ENCODE measurements at places on chromosomes 1 and 21.

DNA sequence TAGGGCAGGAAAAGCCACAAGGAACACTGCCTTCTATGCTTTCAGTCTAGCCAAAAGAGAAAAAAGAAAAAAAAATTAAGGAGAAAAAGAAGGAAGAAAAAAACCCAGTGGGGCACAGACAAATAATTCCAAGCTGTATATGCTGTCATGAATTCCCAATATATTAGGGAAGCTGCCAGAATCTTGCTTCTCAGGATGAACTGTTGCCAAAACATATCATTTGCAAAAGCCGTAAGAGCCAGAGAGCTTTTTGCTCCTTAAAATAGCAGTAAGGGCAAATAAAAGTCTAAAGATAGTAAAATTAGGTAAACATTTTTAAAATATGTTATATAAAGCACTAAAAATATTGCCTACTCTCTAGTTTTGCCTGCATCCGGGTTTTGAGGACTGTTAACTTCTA is 52.1 kb downstream of the PGM1 start:
- DNase-seq: no peak

DNA sequence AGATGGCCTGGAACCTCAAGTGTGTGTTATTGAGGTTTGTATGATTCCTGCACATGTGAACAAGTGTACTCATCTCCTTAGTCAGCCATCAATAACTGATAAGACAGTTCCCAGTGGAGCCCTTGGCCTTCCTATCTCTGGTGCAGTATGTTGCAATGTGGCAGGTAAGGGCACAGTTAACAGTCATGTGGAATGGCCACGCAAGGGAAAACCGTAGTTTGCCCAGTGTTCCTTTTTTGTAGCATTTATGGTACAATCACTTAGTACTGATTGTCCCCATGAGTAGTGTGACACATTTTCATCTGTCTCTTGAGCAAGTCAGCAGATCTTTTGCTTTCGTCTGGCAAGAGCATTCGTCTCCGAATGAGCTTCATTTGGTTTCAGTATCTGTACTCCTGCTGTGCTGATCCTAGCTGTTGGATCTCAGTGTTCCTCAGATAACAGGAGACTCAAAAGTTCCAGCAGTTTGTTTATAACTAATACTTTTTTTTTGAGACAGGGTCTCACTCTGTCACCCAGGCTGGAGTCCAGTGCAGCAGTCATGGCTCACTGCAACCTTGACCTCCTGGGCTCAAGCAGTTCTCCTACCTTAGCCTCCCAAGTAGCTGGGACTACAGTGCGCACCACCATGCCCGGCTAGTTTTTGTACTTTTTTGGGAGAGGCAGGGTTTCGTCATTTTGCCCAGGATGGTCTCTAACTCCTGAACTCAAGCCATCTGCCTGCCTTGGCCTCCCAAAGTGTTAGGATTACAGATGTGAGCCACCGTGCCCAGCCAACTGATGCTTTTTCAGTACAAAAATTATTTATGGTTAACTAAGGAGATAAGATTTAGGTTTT is 8.2 kb downstream of the CTPS1 start:
- no peak for DNase-seq

- no peak for DNase-seq
Observed at GRCh38 chr1:225119307-225119706, 189.8 kb downstream of the DNAH14 start.

DNA sequence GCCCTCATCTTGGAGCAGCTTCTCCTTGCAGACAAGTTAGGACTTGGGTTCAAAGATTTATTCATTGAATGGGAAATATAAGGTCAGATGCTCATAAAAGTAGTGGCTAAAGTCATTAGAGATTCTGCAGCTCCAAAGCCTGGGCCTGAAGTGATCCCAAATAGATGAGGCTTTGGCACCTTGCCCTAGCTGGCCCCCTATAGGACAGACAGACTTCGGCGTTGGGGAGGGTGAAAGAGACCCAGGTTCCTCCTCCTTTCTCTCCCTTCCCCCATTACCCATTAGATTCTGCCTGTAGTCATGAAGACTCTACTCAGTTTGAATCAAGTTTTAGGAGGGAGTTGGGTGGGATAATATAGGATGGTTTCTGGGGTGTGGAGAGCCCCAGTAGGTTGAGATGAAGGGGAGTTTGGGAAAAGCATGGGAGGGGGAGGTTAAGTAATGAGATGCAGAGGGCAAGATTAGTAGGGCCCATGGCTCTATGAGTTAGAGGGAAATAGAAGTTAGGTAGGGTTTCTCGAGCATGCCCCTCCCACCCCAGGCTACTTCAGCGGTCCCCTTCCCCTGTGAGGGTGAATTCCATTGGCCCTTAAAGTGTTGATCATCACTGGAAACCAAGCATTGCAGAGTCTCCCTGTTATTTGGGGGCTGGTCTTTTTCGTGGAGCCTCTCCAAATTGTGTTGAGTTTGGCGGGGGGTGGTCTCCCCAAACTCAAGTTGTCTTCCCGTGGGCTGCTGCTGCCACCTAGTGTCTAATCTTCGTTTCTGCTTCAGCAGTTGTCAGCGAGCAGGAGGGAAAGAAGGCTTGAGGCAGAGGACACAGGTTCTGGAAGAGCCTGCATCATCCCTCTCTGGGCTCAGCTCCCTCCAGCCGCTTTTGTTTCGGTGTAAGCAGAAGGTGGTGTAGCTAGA is 2.1 kb upstream of the AHDC1 start:
- peak; percentile 41 for DNase-seq

GRCh38 chr1:234125283-234125682 is 220.8 kb downstream of the SLC35F3 start:
- DNase-seq: no peak

- DNase-seq: no peak
Observed at GRCh38 chr1:246591958-246592357, 25.7 kb downstream of the CNST start.

- DNase-seq: no peak
Observed at GRCh38 chr1:100585786-100586185, 47.8 kb downstream of the GPR88 start.

DNA sequence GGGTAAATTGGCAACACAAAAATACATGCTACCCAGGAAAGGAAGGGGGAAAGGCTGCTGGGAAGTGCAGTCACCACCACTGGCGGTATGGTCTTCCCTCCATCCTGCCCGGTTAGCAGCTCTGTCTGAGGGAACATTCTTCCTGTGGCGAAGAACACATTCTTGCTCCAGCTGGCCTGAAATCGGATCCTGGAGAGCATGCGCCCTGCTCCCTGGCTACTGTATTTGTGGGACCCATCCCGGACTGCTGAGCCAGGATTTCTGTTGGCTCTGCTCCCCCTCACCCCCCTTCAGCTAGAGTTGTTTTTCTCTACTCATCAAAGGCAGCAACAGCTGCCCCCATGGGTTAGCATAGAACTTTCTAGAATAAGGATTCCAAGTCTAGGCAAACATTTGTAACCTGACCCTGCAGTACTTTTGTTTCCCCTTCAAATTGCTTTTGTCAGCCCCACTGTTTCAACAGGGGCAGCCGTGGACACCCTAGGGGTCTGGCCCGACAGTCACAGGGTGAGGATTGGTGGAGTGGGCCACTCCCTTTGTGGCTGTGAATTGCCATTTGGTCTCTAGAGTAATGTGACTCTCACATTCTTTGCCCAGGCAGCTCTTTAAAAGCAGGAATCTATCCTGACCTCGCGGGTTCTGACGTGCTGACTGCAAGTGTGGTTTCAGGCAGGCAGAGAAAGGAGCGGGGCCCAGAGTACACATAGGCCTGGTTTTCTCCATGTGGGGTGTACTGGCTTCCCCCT is 157.7 kb downstream of the TOMM20 start:
- no peak for DNase-seq
